Non-pigmented ciliary epithelial cell (primary cell): ENCODE measurements at places on chromosomes 6 and 20.

DNA sequence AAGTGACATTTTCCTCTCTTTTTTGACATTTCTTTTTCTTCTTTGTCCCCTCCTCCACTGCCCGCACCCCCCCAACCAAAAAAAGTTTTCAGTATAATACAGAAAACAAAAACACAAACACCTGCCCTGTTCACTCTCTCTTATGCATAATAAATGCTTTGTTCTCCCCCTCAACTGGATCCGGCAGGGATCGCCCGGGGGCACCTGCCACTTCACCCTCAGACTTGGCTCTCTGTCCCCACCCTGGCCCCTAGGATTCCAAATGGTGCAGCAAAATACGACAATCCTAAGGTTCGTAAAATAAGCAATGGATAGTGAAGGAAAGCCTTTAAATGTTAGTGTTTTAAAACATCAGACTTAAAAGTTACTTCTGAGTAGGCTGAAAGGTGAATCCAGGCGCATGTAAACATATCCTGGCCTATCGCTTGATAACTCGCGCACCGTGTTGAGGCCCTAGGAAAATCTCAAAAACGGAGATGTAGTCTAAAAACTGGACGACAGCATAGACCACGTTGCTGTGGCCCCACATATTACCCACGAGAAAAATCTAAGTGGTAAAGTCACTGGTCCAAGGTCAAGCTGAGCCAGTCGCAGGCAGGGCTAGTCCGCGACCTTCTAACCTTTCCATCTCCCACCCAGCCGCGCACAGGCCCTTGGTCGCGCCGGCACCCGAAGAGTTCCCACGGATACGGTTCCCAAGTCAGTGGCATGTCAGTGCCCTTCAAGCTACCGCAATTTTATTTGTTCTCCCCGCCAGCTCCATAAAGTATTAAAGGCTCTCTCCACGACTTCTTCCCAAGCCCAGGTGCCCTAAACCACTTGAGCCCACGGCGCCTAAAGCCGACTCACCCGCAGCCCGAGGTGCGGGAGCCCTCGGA is 130.8 kb downstream of the OGFRL1 start:
- DNase-seq: no peak

DNA sequence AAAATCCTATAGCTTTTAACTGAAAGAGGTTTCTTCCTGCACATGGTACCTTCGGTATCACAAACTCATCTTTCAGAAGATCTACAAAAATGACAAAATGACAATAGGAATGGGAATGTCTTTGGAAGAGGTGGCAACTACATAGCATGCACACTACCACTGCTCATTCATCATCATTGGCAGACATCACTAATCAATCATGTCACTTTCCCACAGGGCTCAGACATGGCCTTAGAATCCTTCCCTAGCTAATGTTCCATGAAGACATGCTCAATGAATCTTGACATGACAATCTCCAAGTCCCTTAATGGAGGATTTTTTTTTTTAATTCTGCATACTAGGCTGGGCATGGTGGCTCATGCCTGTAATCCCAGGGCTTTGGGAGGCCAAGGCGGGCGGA is 3.2 kb upstream of the PGC start:
- no peak for DNase-seq

DNA sequence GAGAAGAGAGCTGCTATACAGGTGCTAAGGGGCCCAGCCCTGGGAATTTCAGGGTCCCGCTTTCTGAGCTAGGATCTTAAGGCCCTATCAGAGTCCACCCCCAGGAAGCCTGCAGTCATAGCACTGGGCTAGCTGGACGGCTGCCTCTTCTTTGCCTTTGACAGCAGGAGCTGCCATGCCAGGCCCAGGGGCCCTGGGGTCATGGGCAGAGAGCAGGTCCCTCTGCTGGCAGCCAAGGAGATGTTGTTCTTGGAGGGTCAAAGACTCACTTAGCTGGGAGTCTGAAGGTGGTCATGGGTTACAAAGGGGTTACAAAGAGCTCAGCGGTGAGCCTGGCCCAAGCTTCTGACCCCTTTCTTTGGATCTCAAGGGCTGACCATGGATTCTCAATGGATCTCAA is 52.7 kb downstream of the RPP21 start:
- no peak for DNase-seq

DNA sequence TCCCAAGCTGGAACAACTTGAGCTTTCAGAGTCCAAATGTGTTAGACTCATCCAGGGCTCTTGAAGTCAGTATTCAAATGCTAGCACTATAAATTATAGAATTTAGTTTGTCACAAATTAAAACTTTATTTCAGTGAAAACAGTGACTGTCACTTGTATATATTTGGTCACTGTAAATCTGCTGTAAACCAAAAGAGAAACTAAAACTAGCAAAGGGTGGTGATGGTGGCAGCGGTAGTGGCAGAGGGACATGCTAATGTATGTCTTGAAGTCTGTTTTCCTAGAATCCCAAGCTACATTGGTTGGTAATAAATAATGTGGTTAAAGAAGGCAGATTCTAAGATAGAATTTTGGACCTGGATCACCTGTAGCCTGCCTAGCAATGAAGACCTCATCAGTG is 140.4 kb upstream of the CENPW start:
- no peak for DNase-seq

- DNase-seq: no peak
Observed at GRCh38 chr20:347317-347639, 367 bp downstream of the NRSN2 start.

GRCh38 chr6:72554761-72555221 is 67.1 kb upstream of the KCNQ5 start:
- no peak for DNase-seq

DNA sequence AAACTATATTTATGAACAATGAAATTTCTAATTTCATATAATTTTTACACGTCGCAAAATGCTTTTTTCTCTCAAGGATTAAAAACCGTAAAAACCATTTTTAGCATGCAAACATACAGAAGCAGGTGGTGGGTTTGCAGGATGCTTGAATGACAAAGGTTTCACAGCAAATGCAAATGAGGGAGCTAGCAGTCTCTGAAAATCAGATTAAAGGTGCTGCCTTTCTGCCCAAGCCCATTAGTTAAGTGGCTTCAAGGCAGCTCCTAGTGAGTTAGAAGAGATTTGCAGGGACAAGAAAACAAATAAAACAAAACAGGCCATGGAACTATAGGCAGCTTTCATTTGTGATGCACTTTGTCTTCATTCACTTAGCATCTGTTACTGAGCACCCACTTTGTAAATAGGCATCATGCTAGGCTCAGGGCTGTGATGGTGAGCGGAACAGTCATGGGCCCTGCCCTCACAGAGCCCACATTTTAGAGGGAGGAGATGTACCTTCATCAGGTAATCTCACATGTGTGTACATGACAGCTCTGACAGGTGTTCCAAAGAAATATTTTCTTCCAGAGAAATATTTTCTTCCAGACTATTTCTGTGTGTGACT is 29.5 kb downstream of the NAPB start:
- DNase-seq: no peak

DNA sequence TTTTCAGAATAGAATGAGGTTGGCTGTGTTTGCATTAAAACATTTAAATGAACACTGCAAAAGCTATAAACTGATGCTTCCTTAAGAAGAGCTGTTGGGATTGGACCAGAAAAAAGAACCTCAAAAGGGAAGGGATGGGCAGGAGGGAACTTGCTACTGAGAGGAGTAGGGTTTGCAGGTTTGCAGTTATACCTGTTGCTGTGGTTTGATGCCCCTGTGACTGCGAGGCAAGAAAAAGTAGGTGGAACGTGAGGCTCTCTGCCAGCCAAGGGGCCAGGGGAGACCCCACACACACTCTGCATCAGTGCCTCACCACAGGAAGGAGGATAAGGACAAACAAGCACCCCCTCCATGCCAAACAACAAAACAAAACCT is 197.2 kb downstream of the BCAS1 start:
- DNase-seq: no peak

- no peak for DNase-seq
Observed at GRCh38 chr20:497979-498378, 35.6 kb upstream of the TBC1D20 start.

GRCh38 chr6:3320238-3320811 is 61.6 kb downstream of the PSMG4 start:
- DNase-seq: no peak

GRCh38 chr6:40738551-40739193 is 151.5 kb upstream of the LRFN2 start:
- DNase-seq: no peak

- no peak for DNase-seq
Observed at GRCh38 chr20:2691127-2691526, 1.5 kb upstream of the EBF4 start.

DNA sequence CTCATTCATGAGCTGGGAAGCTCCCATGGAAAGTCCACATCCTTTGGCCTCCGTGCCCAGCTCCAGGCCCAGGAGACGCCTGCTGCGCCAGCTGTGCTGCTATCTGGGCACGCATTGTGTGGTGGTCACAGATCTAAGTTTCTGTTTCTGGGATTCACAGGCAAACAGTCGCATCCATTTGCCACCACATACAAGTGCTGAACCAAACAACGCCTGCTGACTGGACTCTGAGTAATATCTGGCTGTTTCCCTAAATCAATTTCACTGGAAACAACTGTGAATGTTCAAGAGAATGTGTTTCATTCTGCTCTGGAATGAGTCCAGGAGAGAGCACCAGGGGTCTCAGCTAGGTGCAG is 45.5 kb downstream of the IRF4 start:
- no peak for DNase-seq

DNA sequence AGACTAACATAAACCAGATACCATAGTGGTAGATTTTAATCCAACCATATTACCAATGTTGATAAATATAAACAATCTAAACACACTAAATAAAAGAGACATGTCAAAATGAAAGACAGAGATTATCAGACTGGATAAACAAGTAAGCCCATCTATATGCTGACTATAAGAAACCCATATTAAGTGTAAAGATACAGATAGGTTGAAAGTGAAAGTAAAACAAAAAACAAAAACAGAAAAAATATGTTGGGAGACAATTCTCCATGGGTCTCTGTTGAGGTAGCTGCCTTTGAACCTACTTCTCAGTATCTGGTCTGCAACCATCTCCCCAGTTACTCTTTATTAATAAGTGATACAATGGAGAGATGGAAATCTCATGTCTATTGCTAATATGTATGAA is 21.2 kb downstream of the REV3L start:
- DNase-seq: no peak

DNA sequence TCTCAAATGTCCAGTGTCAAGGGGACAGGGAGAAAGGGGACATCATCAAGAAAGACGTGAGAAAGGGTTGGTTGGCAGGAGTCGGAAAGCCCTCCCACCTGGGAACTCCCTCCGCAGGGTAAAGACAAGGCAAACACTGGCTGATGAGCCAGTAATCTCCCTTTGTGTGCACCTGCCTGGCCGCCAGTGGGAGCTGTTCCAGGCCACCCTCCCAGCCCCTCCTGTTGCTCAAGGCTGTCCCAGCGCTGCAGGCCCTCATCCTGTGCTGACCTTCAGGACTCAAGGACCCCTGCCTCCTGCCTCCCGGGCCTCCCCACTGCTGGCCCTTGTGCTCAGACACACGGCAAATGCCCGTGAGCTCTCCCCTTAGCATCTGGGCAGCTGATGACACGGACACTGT is 7.4 kb downstream of the FRMD1 start:
- DNase-seq: no peak

DNA sequence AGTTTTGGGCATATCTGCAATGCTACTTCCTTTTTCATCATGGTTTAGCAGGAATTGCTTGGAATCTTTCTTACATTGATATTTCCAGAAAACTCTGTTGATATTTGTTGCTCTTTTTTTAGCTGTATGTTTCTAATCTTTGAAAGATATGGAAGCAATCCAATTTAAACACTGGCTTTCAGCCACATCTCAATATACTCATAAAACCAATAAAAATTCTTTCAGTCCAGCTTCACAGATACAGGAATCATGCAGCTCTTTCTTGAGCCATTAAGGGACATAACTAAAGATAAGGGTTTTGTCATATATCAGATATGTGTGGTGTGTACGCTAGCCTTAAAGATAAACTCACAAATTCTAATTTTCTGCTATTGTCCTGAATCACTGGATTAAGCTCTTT is 47.4 kb downstream of the PKIB start:
- no peak for DNase-seq

DNA sequence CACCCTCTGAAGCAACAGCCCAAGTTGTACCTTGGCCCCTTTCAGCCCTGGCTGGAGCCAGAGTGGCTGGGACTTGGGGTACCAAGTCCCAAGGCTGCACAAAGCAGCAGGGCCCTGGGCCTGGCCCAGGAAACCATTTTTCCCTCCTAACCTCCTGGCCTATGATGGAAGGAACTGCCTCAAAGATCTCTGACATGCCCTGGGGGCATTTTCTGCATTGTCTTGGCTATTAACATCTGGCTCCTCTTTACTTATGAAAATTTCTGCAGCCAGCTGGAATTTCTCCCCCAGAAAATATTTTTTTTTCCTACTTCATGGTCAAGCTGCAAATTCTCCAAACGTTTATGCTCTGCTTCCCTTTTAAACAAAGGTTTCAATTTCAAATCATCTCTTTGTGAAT is 269.4 kb upstream of the CDYL start:
- no peak for DNase-seq
